SHP77 treated with DMSO at 0.1 percent for 48 hours (cell line): ENCODE measurements at places on chromosomes 3 and 15.

DNA sequence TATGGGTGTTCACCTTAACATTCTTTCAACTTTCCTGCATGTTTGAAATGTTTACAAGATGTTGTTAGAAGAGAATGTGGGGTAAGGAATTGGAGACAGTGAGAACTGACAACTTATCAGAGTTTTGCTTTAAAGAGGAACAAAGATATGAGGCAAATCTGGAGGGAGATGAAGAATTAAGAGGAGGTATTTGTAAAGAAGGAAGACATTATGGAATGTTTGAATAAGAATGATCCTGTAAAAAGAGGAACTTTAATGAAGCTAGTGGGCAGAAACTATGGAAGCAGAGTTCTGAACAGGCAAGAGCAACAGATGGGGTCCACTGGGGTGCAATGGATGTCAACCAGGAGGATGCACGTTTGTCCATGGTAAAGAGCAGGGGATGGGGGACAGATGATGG lies 27.7 kb downstream of the PLD1 start:
- no peak for DNase-seq

- no peak for DNase-seq
Observed at GRCh38 chr15:48946074-48946839, 17.5 kb downstream of the SHC4 start.

DNA sequence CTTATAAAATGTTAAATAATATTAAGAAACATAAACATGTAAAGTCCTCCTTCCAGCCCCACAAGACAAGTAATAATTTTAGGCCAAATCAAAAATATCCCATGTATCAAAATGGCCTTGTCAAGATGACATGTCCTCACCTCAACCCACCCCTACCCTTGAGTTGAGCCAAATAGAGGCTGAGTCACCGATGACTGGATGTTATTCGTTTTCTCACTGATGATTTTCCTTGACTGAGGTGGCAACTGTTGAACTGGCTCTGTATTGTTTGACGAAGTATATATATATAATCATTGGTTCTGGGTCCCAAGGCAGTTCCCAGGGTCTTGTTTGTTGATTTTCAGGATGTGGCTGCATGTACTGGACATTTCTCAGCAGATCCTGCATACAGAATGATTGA lies 75.3 kb downstream of the TMEM108 start:
- no peak for DNase-seq

GRCh38 chr3:62493109-62493801 lies 119.9 kb upstream of the FEZF2 start:
- no peak for DNase-seq

- no peak for DNase-seq
Observed at GRCh38 chr15:69719527-69720240, 267.1 kb downstream of the RPLP1 start.

- DNase-seq: no peak
Observed at GRCh38 chr3:139937674-139938279, 2.8 kb downstream of the CLSTN2 start.

GRCh38 chr3:138359148-138359918 lies 11.0 kb downstream of the MRAS start:
- DNase-seq: no peak

GRCh38 chr3:42265059-42265991 lies 660 bp downstream of the CCK start:
- DNase-seq: no peak

- DNase-seq: no peak
Observed at GRCh38 chr15:100115711-100116090, 226.1 kb downstream of the ADAMTS17 start.

- DNase-seq: no peak
Observed at GRCh38 chr15:56165234-56165633, 78.4 kb downstream of the RFX7 start.

DNA sequence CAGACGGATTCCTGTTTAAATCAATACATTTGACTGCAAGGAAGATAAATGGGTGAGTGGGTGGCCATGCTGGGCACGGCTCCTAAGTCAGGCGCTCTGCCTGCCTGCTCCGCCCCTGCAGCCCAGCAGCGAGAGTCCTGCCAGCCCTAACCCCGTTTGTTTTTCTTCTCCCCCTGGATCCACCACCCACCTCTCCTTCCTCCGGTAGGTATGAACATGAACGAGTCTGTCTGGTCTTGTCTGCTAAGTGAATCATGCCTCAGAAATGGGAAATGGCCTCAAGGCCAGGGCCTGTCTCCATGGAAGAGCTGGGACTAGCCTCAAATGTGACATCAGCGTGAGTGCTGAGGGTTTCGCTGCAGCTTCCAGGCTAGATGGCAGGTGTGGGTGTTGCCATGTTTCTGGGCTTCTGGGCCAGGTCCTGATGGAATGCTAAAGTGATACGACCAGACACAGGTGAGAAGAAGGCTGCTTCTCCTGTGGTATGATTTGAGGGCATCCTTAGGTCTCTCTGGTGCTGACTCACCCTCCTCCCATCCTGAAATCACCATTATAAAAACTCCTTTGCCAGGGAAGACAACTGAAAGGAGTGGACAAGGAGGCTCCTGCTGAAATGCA lies 5.6 kb upstream of the FEM1B start:
- DNase-seq: peak; percentile 47

DNA sequence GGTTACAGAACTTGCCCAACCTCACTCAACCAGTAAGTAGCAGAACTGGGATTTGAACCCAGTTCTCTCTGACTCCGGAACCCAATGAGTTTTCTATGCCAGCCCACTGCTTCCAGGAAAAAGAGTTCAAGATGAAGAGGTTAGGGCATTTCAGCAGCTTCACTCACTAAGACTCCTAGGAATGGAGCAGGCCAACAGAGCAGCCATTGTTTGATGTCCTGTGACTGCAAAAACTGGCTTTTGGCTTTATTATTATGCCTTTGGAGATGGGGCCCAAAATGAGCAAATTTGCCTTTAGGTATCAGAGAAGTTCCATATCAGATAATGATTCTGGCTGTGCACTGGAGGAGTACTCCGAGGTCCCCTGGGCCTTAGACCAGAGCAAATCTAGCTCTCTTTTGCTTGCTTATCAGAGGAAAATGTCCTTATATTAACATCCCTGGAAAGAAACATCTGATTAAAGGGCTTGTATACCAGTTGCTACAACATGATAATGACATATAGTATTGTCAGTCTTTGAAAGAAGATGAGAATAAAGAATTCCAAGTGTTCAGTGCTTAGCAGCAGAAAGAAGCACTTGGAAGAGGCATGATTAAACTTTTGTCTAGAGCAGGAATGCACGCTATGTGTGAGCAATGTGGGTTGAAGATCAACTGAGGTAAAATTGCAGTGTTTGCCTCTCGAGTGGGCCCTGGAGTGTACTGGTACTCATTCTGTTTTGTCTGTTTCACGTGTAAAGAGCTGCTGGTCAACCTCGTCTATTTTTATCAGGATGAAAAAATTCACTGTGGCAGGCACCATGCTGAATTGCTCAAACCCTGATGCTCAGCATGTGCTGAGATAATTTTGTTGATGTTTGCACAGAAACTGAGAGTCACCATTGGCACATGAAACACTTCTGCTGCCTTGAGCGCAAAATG lies 21.8 kb upstream of the KLHL24 start:
- DNase-seq: no peak

GRCh38 chr3:134905647-134905935 lies 110.5 kb downstream of the EPHB1 start:
- DNase-seq: no peak

GRCh38 chr15:78018946-78019644 lies 58.4 kb downstream of the TBC1D2B start:
- DNase-seq: no peak

- DNase-seq: no peak
Observed at GRCh38 chr3:47487265-47487664, 11.5 kb upstream of the SCAP start.

- DNase-seq: peak; percentile 23
Observed at GRCh38 chr3:156620260-156620659, 54.1 kb upstream of the TIPARP start.

- DNase-seq: no peak
Observed at GRCh38 chr15:80931721-80932512, 57.7 kb downstream of the MESD start.

GRCh38 chr3:98966434-98966833 lies 64.9 kb upstream of the DCBLD2 start:
- no peak for DNase-seq

DNA sequence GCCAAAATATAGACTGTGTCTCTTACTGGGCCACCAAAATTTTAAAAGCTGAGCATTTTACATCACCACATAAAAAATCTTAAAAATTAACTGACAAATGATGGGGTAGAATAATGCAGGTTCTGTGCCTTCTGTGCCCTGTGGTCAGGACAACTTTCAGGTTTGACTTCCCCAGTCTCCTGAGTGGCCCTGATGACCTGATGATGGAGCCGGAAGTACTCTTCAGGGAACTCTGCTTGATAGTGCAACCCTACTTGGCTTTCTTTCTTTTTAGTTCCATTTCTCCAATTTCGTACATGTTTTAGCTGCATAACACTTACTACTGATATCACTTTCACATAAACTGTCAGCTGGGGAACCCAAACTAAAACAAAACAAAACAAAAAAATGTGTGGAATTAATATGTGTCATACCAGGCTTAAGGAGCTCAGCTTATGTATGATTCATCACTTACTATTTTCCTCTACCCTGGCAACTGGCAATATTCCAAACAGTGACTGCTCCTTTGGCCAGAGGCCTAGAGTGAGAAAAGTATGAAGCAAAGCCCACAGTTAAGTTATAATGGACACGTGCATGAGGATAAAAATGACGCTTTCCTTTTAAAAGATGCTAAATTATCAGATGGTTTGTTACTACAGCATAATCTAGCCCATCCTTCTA lies 194.3 kb downstream of the BCHE start:
- DNase-seq: peak; percentile 60

GRCh38 chr15:39028069-39028468 lies 463.5 kb upstream of the RASGRP1 start:
- DNase-seq: no peak
